ENCODE measurements at places on chromosomes 1 and 21.
A peak's percentile ranks its signal among the peaks of the same experiment; 100 is the strongest.

DNA sequence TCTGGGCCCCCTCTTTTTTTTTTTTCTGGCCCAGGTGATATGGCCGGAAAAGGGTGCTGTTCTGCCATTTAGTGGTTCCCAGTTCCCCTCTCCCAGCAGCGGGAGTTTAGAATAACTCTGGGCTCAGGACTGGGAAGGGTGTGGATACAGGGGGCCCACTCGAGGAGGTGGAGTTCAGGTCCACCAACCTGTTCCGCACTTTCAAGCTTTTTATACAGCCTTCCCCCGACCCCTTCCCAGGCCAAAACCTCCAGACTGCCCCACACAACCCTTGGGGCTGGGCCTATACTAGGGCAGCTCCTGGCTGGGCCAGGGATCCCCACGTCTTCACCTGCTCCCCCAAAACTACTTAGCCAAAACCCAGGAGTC, 402 bp downstream of the PLEKHG5 start:
- DNase-seq = no peak

DNA sequence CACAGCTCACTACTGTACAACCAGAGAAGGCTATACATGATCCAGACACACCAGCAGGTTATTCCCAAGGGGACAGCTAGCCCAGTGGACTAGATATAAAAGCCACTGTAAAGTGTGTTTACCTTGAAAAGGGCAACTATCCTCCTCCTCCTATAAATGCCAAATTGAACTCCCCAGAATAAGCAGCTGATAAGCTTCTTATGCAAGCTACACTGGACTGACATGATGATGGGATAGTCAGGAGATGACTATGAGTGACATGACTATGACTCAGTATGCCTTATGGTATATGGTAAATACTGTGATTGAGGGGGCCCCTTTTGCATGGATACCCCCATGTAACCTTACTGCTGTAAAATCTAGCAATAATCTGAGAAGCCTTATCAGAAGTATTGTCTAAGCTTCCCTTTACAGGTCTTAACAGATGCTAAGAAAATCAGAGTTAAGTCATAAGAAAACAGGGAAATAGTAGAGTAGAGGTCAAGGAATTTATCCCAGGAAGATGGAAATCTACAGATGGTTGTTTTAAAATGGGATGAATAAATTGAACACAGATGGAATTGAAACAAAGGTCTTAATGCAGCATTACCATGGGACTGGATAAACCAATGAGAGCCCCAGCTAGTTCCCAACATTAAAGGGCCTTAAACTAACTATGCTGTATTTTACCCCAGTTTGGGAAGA, 55.8 kb downstream of the TRIM33 start:
- no peak for DNase-seq

GRCh38 chr1:212700892-212701819, 1.5 kb upstream of the BATF3 start:
- no peak for DNase-seq

DNA sequence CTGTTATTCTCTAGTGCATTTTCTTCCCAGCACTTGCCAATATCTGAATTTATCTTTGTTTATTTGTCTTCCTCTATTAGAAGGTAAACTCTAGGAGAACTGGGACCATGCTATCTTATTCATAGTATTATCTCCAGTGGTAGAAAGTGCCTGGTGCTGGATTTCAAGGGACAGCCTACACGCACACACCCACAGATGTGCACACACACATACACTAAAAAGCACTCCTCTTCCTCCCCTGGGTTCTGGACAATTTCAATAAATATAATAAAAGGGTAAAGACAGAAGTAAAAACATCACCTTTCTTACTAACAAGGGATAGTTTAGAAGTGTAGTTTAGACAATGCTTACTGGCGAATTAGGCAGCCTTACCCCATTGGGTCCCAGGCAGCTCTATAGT, 28.5 kb upstream of the USP24 start:
- DNase-seq = no peak

DNA sequence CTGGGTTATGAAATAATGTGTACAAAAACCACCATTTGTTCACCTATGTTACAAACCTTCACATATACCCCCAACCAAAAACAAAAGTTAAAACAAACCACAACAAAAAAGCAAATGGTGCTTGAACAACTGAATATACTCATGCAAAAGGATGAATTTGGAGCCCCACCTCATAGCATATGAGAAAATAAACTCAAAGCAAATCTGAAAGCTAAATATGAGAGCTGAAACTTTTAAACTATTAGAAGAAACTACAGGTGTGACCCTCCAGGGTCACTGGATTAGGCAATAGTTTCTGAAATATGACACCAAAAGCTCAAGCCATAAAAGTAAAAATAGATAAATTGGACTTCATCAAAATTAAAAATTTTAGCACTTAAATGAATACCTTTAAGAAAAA, 215.5 kb upstream of the CHRM3 start:
- DNase-seq = no peak

DNA sequence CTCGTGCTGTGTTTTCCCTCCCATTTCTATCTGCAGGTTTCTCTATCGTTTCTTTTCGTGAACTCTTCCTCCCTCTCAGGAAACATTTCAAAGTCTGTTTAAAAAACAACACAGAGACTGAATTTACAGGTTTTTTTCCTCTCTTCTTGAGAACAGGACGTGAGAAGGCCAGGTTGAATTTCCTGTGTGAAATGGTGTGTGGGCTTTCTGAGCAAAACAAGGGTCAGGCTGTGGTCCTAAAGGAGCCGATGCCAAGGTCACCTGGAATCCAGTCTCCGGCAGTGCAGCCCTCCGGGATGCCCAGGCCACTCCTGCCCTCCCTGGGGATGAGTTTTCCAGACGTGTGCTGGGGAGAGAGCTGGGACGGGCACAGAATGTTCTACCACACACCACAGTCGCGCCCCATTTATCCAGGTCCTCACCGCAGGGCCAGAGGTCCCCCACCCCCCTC, 62.7 kb upstream of the RUNX3 start:
- no peak for DNase-seq

GRCh38 chr1:93000291-93000690, 39.0 kb upstream of the DIPK1A start:
- no peak for DNase-seq

DNA sequence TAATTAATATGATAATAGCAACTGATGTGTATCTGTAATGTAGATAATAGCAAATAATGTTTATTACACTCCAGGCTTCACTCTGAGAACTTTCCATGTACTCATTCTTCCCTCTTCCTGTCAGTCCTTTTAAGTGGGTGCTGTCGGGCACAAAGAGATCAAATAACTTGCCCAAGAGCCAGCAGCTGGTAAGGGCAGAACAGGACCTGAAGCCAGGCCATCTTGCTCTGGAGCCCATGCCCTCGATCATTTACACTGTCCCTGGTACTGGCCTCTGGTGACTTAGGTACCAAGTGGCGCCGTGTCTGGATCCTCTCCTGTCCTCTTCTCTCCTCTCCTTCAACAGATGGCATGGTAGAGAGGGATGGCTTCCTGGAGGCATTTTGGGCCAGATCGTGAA, 97.2 kb downstream of the VPS13D start:
- no peak for DNase-seq

- DNase-seq = no peak
These were observed 18.1 kb upstream of the FAM78B start for GRCh38 chr1:166184897-166185296.

GRCh38 chr1:162094271-162094670, 24.8 kb downstream of the NOS1AP start:
- no peak for DNase-seq

- no peak for DNase-seq
These were observed 7.9 kb downstream of the OSCP1 start for GRCh38 chr1:36442337-36442736.

- DNase-seq = no peak
These were observed 4.1 kb upstream of the EPS8L3 start for GRCh38 chr1:109767637-109768334.

GRCh38 chr1:34885405-34886247, 26.1 kb upstream of the SMIM12 start:
- DNase-seq = peak; percentile 62

- no peak for DNase-seq
These were observed 41.0 kb upstream of the ID3 start for GRCh38 chr1:23600283-23600682.

GRCh38 chr1:220219865-220220698, 52.2 kb downstream of the RAB3GAP2 start:
- no peak for DNase-seq

- no peak for DNase-seq
These were observed 258.7 kb upstream of the SNX7 start for GRCh38 chr1:98402860-98403259.

- no peak for DNase-seq
These were observed 269.3 kb downstream of the RPS6KC1 start for GRCh38 chr1:213320191-213320870.

- no peak for DNase-seq
These were observed 41.9 kb upstream of the IVNS1ABP start for GRCh38 chr1:185358957-185359356.

DNA sequence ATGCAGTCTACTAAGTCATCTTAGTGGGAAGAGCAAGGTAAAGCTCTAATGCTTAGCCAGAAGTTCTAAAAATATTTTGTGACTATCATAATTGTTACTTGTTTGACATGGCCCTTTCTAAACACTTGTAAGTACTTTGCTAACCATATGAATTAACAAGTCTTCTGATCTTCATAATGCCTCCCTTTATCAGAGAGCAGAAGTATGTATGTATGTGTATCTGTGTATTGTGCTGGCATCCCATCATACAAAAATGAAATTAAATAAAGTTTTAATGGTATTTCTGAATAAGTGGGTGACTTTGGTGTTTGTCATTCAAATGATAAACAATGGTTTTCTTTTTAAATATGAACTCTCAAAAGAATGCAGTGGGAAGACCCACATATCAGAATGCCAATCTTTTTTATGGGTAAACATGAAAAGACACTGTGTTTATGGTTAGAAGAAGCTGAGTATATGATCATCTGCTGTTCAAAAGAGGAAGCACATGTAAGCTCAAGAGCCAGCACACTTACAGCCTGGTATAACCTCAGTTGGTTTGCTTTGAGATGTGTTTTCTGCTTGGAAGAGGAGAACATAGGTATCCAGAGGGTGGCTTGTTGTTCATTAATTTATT, 159.6 kb downstream of the CLEC20A start:
- DNase-seq = no peak

DNA sequence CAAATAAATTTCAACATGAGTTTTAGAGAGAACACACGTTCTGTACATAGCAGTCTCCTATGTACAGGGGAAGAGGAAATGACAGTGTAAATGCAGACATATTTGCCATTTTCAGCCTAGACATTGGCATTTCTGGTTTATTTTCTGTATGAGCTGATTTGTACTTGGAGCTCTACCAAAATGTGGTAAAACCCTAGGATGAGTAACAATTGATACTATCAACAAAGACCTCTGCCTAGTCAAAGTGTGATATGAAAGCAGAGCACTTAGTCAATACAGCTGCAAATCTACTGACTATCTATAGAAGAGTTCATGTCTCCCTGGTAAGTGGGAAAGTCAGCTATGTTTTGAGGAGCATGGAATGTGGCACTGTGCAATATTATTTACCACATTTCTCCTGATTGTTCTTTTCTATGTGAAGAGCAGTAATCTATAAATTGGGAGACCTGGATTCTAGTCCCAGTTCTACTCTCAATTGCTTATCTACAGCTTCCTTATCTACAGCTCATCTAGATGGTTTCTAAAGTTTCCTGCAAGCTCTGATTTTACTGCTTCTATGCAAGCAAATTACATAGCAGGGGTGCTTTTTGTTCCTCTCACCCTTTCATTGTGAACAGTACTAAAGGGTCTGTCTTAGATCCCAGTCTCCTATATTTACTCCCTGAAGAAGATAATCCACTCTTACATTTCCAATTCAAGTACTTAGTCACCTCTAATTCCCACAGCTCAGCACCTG, 334.2 kb downstream of the NTNG1 start:
- no peak for DNase-seq

DNA sequence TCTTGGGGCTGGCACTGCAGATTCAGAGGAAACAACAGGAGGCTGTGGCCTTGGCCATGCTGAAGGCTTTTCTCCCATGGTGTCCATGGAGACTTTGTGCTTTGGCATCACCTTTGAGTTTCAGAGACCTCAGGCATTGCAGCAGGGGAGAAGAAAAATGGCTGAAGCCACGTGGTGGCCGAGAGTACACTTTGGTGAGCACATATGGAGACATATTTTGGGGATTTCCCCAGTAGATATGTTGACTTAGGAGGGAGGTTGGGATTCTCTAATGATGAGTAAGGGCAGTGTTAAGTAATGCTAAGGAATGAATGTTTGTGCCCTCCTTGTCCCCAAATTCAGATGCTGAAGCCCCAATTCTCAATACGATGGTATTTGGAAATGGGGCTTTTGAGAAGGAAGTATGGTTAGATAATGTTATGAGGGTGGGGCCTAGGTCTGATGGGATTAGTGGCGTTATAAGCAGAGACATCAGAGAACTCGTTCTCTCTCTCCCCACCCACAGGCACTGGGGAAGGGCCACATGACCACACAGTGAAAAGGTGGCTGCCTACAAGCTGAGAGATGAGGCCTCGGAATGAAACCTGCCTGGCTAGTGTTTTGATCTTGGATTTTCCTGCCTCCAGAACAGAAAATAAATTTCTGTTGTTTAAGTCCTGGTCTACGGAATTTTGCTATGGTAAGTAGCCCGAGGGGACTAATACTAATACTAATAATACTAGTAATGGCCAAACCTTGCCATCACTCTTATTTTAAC, 98.6 kb downstream of the TBX19 start:
- DNase-seq = no peak
